ENCODE measurements at places on chromosomes 3 and 15.

GRCh38 chr3:64341296-64341695, 116.0 kb upstream of the PRICKLE2 start:
- DNase-seq, result no peak

DNA sequence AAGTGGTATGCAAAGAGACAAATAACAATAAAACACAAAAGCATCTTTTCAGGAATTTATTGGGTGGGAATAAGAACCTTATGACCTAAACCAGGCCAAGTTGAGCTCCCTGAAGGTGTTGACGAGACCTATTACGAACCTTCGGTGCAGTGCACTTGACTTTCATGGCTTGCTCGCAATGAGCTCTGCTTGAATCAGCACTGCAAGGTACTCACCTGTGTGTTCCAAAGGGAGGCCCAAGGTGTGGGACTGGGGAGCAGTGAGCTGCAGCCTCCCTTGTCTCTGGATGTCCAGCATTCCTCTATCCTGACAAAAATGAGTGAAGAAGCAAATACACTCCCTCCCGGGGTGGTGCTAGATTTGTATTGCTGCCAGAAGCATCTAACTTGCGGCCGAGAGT, at the start of gene MDFIC2:
Gene MDFIC2, minus strand, starts transcription at position 303 of the 400 bp plus-strand sequence. CDS start 665 bp downstream, outside the sequence.
- no peak for DNase-seq

DNA sequence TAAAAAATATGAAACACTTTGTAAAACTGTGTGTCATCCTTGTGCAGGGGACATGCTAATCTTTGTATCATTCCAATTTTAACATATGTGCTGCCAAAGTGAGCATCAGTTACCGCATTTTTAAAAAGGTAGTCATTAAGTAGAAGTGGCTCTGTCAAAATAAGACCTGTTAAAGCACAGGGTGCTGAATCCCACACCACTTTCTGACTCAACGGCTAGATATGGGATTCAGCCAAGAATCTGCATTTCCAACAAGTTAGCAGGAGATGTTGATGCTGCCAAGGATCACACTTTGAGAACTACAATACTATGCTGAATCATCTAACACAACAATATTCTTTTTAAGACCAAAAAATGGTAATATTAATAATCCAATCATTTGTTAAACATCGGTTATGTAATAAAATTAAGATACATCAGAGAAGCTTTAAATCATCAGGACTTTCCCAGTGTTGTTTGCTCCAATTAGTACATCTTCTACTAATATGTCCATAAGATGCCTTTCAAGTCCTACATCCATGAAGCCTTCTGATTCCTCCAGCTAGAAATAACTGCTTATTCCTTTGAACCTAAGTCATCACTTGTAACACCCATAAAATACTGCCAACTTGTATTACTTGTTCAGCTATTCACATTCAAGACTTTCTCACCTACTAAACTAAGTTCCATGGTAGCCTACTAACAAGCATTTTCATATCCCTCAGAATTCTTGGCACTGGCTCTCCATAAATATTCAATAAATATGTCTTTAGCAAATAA, 71.1 kb downstream of the TBL1XR1 start:
- no peak for DNase-seq

- DNase-seq, result no peak
Measured at GRCh38 chr3:176926688-176927087, 270.6 kb downstream of the TBL1XR1 start.

GRCh38 chr15:64892847-64893403, 18.8 kb upstream of the ANKDD1A start:
- no peak for DNase-seq

GRCh38 chr3:186815435-186815834, 9.2 kb upstream of the RFC4 start:
- DNase-seq, result no peak

DNA sequence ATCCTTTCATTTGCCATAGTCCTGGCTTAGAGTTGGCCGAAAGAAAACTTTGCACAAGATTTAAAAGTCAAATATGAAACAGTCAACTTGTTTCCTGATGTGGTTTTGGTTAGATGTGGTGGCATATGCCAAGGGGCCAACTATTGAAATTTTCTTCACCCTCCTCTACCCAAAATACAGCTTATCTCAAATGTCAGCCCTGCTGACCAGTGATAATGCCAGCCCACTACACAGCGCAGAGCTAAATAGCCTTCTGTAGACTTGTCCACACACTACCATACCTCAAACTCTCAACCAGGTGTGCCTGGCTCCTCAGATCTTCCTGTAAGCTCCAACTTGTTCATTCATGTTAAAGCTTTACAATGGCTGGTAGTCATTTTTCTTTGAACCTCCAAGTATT, 368.5 kb upstream of the STAC start:
- DNase-seq, result no peak

DNA sequence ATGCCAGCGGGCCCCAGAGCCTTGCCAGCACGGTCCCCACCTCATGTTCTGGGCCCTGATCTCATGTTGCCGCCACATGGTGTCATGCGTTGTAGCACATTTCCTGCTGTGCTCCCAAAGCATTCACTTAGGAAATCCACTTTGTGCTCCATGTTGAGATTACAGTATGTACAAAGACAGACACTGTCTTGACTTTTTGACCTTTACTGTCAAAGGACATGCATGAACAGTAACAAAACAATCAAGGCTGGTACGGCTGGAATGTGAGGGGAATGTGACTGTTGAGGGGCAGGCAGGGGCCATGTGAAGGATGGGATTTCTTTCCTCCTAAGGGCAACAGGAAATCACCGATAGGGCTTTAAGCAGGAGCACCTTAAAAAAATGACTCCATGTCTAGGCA, 53.3 kb upstream of the RPL32 start:
- DNase-seq, result no peak

DNA sequence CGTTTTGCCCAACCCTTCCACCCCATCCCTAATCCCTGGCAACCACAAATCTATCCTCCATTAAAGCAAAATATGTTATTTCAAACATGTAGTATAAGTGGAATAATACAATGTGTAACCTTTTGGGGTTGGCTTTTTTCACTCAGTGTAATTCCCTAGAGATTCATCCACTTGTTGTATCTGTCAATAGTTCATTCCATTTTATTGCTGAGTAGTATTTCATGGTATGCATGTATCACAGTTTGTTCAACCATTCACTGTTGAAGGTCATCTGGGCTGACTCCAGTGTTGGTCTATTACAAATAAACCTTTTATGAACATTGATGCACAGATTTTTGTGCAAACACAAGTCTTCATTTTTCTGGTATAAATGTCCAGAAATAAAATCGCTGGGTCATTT, 38.8 kb downstream of the BSN start:
- no peak for DNase-seq

GRCh38 chr3:197828-198491, 1.4 kb downstream of the CHL1 start:
- DNase-seq, result no peak

DNA sequence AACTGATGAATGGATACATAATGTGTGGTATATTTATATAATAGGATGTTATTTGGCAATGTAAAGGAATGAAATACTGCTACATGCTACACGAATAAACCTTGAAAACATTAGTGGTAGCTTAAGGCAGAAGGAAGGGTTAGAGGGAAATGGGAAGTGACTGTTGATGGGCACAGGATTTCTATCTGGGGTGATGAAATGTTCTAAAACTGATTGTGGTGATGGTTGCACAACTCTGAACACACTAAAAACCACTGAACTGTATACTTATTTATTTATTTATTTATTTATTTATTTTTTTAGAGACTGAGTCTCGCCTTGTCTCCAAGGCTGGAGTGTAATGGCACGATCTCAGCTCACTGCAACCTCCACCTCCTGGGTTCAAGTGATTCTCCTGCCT, 24.8 kb upstream of the SHISA5 start:
- DNase-seq, result no peak

DNA sequence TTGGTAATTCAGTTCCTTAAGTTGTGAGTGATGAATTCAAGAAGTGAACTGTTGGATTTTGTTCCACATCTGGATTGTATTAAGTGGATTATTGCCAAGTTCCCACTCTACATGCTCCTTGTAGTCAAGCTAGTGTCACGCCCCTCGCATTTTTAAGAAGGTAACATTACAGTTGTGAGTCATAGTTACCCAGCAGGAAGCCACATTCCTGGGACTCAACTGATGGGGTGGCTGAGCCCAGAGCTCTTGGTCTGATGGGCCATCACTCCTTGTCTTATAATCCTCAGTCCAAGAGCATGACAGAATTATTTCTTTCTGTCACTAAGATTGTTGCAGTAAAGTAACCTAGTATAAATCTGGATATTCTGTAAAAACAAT, 102.7 kb downstream of the PTPRG start:
- peak; percentile 25 for DNase-seq

- no peak for DNase-seq
Measured at GRCh38 chr3:176193032-176193730, 1004.1 kb downstream of the TBL1XR1 start.

DNA sequence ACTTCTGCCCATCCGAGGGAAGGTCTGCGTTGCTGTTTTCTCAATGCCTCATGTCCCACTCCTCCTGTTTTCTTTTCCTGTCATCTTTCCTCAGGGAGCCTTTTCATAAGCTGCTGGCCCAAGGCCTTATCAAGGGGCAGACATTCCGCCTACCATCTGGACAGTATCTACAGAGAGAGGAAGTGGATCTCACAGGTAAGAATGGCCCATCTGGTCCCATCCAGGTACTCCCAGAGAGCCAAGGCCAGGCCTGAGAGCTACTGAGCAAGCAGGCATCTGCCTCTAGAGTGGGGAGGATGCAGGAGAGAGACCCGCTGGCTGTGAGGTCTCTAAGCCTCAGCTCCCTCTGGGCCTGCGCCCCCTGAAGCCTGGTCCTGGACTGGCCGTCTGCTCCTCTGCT, 81.5 kb upstream of the LIMD1 start:
- no peak for DNase-seq

DNA sequence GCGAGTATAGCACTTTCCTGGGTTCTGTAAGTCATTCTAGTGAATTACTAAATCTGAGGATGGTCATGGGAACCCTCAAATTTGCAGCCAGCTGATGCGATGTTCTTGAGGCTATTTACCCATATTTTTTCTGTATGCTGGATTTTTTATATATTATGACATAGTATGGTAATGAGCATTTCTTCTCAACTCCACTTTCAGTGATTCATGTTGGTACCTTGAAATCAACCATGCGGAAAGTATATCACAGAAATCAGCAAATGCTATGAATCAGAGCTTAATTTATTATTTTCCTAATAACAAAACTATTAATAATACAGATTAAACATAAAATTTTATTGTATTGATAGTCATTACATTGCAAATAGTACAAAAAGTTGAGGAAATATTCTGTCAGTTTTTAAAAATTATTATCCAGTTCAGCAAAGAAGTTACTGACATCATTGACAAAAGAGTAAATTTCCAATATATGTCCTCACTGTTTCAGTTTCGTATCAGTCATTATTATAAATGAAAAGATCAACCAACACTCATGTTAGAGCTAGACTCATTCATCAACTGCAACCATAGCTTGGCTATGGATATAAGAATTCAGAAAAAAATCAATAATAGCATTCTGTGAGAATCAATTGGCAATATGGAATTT, 164.3 kb upstream of the SETMAR start:
- no peak for DNase-seq

DNA sequence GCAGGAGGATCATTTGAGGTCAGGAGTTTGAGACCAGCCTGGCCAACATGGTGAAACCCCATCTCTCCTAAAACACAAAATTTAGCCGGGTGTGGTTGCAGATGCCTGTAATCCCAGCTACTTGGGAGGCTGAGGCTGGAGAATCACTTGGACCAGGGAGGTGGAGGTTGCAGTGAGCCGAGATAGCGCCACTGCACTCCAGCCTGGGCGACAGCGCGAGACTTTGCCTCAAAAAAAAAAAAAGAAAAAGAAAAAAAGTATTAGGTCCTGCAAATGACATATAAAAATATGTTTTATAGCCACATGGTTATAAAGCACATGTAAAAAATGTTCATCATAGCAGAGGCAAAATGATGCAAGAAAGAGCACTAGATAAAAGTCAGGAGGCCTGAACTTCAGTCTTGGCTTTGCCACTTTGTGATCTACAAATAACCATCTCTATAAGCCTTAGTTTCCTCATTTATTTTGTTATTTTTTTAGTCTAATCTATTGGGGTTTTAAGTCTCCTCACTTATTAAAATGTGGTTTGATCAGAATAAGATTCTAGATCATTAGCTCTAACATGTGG, 4.9 kb downstream of the SLC12A6 start:
- no peak for DNase-seq

GRCh38 chr15:73150831-73151230, 98.6 kb downstream of the NEO1 start:
- DNase-seq, result no peak

DNA sequence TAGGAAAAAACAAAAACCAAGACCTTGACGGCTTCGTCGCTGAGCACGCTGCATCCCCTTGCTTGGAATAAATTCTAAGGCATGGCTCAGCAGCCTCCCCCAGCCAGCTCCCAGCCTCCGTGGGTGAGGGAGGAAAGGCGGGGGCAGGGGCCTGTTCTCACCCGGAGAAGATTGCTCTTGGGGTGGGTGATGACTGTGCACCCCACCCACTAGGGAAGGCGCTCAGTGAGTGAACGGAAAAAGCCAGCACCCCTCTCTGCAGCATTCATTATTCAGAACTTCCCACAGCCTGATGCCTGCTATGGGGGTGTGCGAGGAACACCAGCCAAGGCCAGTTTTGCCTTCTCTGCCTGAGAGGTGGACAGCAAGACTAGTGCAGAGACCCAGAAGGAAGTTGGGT, 19.3 kb upstream of the NTRK3 start:
- DNase-seq, result no peak

GRCh38 chr3:72488738-72489035, 359.6 kb downstream of the SHQ1 start:
- no peak for DNase-seq
